ENCODE measurements at places on chromosomes 3 and 15.

GRCh38 chr3:141769221-141769894 is 6.2 kb downstream of the GRK7 start:
- DNase-seq = no peak

DNA sequence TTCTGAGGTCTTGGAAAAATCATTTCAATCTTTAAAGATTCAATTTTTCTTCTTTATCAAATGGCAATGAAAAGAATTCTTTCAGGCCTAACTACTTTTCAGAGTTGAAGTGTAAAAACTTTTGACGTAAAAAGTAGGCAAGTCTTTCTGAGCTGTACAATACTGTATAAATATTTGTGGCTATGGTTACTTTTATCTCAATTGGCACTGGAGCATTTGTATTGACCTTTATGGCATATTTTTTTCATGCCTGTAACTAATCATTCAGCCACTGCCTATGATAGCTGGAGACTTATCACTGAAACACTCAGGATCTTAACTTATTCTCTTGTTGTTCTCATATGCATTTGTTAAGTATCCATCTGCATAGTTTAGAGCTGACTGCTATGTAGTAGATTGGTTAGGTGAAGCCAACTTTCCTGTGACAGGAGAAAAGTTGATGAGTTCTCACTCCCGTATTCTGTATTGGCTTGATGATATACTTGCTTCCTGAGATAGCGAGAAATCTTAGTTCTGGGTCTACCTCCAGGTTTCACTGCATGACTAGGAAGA is 290.4 kb upstream of the TBL1XR1 start:
- DNase-seq = no peak

- no peak for DNase-seq
Observed at GRCh38 chr3:113054552-113054951, 63.8 kb downstream of the GTPBP8 start.

DNA sequence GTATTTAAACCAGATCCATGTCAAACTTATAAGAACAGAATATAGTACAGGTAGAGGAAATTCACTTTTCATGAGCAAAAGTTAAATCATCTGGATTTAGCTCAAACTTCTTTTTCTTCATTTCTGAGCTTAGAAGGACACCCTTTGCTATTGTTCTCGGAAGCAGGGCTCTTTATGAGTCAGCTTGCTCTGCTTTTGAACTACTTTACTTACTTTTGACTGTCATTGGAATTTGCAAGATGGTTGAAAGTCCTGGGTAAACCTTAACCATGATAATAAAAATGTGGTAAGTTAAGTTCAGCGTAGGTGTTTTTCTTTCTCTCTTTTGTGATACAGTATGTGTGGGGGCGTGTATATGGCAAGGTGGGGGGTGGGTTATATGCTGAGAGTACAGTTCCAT is 312.7 kb upstream of the DPH6 start:
- no peak for DNase-seq

DNA sequence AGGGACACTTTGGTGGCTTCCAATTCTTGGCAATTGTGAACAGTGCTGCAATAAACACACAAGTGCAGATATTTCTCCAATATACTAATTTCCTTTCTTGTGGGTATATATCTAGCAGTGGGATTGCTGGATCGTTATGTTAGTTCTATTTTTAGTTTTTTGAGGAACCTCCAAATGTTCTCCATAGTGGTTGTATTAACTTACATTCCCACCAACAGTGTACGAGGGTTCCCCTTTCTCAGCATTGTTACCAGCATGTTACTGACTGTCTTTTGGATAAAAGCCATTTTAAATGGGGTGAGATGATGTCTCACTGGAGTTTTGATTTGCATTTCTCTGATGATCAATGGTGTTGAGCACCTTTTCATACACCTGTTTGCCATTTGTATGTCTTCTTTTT is 92.8 kb downstream of the DAPK2 start:
- DNase-seq = no peak

DNA sequence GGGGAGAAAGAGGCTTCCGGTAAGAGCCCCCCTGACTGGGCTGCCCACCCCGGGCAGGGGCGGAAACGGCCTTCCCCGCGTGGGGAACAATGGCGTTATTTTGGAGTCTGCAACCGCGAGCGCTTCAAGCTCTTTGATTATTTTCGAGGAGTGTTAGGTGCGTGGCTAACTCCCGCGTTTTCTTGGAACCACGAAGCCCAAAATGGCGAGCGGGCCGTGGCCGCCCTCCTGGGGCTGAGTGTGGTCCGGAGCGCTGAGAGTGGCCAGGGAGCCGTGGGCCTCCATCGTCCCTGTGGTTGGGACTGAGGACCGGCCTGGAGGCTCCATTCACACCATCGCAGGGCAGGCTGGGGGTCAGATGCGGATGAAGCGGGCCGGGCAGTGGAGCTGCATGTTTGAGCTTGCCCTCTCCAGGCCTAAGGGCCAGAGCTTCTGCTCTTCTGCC is 44.6 kb upstream of the POLG start:
- DNase-seq = no peak

DNA sequence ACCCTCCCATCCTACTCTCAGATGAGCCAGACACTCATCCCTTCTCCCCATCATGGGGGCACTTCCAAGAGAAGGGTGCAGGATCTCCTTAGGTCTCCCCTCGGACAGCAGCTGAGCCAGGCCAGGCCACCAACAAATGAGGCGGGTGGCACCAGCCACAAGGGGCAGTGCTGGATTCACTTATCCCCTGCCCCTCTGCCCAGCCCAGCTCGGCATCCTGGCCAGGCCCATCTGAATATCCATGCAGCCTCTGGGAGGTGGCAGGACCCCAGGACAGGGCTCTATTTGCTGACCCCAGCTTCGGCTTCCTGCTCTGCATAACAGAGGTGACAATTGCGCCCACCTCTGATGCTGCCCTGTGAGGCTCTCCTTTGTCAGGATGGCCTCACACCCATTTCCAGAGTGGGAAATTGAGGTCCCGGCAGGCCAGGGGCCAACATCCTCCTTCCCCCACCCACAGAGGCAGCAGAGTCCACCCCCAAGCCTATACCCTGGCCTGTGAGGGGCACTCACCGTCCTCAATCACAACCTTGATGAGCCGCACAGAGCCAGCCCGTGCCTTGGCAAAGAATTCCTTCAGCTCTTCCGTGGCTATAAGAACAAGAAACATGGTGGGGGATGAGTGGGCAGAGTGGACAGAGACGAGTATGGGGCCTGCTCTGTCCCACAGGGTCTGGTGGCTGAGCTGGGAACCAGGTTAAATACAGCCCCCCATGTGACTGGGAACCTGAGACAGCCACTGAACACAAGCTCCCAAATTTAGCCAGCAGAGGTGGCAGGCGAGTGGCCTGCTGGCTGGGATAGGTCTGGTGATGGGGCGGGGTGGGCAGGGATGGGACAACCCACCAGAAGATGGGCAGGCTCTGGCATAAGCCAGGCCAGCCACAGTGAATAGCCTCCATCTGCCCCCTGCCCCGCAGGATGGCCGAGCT is 4.2 kb downstream of the TWF2 start:
- no peak for DNase-seq

DNA sequence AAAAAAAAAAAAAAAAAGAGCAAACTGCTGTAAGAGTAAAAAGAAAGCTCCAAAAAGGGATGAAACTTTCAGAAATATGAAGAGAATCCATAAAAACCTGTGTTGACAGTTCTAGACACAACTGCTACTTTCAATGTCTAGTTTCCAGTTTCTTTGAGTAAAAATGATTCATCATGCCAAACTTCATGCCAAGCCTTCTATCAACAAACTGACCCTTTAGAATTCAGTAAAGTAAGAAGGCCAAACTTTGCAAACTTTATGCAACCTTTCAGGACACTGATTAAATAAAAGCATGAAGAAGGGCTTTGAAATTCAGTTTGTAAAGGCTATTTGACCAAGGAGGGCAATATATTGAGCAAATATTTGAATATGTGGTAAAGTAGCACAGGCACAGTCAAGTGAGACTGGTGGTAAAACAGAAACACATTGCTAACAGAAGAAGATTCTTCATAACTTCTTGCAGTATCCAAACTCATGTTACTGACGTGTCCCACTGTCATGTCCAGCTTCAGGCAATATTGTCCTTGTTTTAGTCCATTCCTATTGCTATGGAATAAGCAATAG is 56.3 kb upstream of the CFAP20DC start:
- no peak for DNase-seq

DNA sequence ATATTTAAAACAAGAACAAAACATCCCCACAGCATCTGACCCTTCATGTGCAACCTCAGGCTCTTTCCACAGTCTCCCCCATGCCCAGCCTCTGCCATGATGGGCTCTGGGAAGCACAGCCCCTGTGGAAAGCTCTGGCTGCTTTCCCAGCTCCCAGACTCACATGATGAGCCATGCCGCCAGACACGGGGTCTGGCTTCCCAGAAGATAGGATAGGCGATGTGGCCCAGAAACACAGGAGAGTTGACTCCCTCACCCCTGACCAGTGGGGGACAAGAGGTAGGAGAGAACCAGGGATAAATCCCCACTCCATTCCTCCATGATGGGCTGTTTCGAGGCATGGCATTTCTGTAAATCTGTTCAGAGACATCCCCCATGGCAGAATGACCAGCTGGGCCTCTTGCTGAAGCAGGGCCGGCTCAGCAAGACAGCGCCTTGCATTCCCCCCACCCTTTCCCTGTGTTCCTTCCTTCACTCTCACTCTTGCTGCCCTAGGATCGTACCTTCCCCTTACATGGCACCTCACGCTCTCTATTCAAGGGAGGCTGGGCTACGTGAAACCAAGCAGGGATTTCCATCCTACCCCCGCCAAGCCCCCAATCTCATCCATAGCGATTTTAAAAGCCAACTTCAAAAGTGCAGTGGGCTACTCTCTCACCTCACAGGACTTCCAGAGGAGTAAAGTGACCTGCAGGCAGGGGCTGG is 192.4 kb downstream of the ABHD5 start:
- DNase-seq = no peak

- no peak for DNase-seq
Observed at GRCh38 chr3:158768361-158768787, 33.5 kb upstream of the MFSD1 start.

GRCh38 chr3:11392014-11392859 is 120.0 kb downstream of the ATG7 start:
- DNase-seq = no peak

DNA sequence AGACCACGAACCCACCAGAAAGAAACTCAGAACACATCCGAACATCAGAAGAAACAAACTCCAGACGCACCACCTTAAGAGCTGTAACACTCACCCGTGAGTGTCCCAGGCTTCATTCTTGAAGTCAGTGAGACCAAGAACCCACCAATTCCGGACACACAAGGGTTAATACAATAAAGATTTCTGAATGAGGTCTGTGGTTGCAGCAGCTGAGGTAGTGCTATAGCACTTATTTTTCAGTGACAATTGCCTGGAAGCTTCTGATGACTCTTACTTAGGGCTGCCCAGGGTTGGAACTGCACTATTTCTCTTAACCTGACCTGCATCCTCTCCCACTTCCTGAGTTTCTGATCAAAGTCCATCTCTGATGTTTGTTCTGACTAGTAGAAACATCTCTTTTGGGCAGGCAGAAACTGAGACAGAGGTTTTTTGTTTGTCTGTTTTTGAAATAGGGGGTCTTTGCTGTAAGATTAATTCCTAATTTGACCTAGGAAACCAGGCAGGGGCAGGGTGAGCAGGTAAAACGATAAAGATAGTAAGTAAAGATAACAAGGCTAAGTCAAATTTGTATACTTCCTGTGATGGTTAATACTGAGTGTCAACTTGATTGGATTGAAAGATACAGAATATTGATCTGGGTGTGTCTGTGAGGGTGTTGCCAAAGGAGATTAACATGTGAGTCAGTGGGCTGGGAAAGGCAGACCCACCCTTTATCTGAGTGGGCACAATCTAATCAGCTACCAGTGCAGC is 169.1 kb downstream of the GAP43 start:
- no peak for DNase-seq

Data from T follicular helper cell (primary cell).